ENCODE measurements at places on chromosomes 12 and 14.
A peak's percentile ranks its signal among the peaks of the same experiment; 100 is the strongest.

DNA sequence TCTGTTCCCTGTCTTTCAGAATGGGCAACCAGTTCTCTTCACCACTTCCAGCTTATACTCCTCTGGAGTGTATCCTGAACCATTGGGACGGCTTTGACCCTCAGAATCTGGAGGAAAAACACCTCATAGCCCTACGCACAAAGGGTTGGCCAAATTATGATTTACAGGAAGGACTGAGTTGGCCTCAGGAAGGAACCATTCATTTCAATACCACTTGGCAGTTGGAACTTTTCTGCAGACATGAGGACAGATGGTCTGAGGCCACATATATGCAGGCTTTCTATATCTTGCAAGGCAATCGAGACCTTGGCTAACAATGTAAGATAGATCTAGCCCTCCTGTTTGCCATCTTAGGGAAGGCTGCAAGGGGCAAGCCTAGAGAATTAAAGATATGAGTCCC lies 24.0 kb downstream of the CLECL1 start:
- no peak for DNase-seq

DNA sequence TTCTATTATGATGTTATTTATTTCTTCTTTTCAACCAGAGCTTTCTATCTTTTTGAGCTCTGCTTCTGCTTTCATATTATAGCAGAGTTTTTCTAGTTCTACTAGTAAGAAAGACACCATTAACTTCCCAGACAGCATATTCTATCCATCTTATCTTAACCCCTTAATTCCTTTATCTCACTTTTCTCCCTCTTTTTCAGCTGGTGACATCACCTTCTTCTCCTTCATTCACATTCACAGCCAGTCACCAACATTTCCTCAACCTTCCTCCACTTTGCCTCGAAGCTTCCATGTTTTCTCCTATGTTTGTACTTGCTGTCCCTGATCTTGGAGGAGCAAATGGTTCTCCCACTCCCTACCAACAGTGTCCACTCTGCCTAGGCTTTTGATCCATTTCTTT lies 3.5 kb upstream of the CSRP2 start:
- no peak for DNase-seq

GRCh38 chr14:64213853-64214570 lies 80.2 kb downstream of the ESR2 start:
- DNase-seq = no peak

DNA sequence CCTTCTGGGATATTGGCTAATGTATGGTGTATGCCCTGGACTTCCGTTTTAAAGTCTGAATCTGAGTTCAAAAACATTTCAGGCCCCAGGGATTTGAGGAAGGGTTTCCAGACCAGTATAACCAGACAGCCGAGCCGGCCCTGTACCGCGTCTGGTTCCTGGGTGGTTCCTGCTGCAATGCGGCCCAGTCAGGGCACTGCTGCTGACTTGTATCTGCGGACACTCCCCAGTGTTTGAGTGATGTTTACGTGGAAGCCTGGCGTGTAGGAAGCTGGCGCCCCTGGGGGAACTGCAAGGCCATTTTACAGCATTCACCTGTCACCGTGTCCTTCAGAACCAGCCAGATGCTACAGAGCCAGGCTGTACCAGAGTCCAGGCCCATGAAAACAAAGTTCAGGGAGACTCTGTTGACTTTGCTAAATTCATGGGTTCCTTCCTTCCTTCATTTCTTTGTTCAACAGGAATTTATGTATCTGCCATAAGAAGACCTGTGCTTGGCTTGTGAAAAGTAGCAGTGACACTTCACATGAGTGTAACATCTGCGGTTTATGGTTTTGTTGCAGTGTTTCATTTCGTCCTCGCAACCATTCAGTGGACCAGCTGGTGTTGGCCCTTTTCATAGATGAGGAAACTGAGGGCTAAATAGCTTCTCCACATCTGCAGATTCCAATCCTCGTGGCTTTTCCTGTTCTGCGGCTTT lies 16.8 kb downstream of the EML1 start:
- no peak for DNase-seq

GRCh38 chr12:80937391-80938238 lies at the start of gene LIN7A:
Gene LIN7A, minus strand, starts transcription at chr12:80937934. Its CDS starts 212 bp downstream, at chr12:80937722.
- peak; percentile 54 for DNase-seq

- no peak for DNase-seq
Measured at GRCh38 chr12:97630875-97631274, 168.3 kb downstream of the RMST start.

DNA sequence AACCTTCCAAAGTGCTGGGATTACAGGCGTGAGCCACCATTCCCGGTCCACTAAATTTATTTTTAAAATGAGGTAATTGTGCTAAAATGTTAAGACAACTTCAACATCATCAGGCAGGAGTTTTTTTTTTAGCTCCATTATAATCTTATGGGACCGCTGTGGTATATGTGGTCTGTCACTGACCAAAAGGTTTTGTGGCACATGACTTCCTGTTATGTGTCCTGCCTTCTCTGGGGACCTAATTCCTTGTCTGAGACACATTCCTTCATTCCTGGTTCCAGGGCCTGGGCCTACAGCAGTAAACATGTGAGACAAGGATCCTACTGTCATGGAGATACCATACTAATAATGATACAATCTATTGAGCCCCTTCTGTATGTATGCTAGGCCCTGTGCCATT lies 4.9 kb downstream of the TEX52 start:
- no peak for DNase-seq

- DNase-seq = no peak
Measured at GRCh38 chr14:28901631-28902030, 135.0 kb downstream of the FOXG1 start.

DNA sequence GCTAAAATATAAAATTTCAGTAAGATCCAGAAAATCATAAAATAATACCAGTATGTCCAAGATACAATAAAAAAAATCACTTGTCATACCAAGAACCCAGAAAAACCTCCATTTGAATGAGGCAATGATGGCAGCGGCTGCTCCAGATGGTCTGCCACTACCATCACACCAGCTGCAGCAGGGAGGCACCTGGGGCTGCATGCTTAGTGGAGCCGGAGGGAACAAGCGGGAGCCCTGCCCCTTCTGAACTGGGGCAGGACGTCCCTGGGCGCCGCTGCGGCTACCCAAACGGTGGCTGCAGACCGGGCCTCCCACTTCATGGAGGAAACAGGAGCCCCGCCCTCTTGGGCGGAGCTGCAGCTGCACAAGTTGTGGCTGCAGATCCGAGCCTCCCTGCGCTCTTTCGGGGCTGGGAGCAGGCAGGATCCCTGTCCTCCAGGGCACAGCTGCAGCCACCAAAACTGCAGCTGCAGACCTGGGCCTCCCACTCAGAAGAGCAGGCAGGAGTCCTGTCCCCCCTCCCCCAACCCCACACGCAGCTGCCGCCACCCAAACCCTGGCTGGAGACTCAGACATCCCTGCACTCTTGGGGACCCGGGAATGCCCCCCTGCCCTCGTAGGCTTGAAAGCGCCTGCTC lies 36.1 kb upstream of the OR5AU1 start:
- DNase-seq = peak; percentile 64

- no peak for DNase-seq
Measured at GRCh38 chr14:102121567-102121966, 18.1 kb upstream of the WDR20 start.

DNA sequence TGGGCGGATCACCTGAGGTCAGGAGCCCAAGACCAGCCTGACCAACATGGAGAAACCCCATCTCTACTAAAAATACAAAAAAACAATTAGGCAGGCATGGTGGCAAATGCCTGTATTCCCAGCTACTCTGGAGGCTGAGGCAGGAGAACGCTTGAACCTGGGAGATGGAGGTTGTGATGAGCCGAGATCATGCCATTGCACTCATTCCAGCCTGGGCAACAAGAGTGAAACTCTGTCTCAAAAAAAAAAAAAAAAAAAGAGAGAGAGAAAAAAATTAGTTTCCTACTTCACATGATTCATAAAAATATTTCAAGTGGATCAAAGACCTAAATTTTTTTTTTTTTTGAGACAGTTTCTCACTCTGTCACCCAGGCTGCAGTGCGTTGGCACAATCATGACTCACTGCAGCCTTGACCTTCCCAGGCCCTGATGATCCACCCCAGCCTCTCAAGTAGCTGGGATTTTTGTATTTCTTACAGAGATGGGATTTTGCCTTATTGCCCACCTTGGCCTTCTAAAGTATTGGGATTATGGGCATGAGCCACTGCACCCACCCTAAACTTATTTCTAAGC lies 24.9 kb downstream of the FCF1 start:
- no peak for DNase-seq

- DNase-seq = no peak
Measured at GRCh38 chr12:50524621-50525020, 19.8 kb downstream of the DIP2B start.

- no peak for DNase-seq
Measured at GRCh38 chr14:72609205-72609916, 284.5 kb downstream of the DPF3 start.

DNA sequence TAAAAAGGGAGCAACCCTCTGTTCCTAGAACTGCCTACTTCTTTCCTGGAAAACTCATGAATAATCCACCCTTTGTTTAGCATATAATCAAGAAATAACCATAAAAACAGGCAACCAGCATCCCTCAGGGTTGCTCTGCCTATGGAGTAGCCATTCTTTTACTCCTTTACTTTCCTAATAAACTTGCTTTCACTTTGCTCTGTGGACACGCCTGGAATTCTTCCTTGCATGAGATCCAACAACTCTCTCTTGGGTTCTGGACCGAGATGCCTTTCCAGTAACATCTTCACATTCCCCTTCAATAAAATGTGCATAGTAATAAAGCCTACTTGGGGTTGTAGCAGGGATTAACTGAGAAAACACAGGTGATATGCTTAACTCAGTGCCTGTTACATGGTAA lies 286.4 kb upstream of the AMIGO2 start:
- DNase-seq = no peak

GRCh38 chr14:64509036-64509435 lies 4.5 kb downstream of the ZBTB1 start:
- no peak for DNase-seq

GRCh38 chr14:20498622-20499021 lies 6.7 kb upstream of the RNASE10 start:
- DNase-seq = no peak

DNA sequence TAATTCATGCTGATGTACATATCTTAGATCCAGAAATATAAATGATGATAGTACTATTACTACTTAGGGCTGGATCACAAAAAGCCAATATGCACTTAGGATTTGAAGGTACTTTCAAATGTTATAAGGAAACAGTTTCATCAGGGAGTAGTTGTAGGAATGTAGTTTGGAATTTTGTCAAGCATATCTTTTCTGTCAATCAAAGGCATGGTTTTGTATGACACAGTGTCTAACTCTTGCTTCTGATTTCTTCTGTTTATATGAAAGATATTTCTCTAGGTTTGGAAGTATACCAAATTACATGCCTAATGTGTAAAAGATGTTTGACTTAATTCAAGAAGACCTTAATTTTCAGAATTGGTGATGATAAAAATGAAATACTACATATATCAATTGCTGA lies 135.7 kb downstream of the RAD51B start:
- DNase-seq = no peak

- no peak for DNase-seq
Measured at GRCh38 chr12:3967556-3968160, 94.5 kb upstream of the PARP11 start.

DNA sequence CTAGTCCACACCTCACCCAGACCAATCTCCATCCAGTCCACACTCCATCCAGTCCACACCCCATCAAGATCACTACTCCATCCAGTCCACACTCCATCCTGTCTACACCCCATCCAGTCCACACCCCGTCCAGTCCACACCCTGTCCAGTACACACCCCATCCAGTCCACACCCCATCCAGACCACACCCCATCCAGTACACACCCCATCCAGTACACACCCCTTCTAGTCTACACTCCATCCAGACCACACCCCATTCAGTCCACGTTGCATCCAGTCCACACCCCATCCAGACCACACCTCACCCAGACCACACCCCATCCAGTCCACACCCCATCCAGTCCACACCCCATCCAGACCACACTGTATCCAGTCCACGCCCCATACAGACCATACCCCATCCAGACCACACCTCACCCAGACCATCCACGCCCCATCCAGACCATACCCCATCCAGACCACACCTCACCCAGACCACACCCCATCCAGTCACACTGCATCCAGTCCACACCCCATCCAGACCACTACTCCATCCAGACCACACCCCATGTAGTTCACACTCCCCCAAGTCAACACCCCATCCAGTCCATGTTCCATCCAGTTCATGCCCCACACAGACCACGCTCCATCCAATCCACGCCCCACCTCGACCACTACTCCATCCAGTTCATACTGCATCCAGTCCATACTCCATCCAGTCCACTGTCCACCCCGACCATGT lies 116.6 kb upstream of the RTL1 start:
- no peak for DNase-seq

DNA sequence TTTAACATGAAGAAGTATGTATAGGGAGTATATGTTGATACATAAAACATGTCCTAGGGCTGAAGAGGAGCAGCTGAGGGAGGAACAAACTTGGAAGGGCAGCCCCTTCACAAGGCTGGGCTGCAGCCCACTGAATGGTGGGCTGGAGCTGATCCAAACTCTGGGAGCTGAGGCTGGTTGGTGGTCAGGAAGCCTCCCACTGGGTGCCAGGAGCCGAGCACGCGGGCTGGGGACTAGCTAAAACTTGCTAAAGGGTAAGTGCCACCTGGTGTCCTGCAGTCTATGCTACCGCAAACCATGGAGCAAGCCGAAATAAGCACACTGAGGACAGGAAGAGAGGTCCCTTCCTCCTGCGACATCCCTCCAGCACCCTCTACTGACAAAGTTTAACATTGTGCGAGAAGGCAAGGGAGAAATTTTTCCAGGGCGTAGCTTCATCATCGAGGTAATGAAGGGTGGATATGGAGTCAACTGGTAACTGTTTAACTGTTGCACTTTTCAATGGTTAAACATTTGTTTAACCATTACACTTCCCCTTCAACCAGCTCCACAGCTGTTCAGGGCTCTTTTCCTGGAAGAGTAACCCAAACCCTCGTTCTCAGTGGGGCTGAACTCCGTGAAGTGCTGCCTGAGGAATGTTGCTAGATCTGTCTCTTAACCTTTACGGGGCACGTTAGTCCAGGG lies 42.2 kb downstream of the EGLN3 start:
- DNase-seq = no peak

DNA sequence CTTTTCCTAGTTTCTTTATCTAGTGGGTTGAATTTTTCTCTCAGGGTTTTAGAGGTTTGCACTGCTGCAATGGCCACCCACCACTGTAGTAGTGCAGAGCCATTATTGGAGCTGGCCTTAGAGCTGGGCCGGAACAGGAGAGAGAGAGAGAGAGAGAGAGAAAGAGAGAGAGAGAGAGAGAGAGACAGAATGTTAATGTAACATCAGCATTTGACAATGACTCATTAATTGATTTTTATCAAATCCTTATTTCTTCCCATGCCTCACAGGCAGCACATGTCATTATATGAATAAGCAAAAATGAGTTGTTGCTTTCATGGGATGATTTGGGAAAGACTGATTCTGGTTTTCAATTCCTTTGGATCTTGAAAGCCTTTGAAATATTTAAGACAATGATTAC lies 76.3 kb upstream of the PPP4R3A start:
- no peak for DNase-seq

Data from COR-L47 (cell line).